ENCODE measurements at places on chromosomes 12 and 14.

DNA sequence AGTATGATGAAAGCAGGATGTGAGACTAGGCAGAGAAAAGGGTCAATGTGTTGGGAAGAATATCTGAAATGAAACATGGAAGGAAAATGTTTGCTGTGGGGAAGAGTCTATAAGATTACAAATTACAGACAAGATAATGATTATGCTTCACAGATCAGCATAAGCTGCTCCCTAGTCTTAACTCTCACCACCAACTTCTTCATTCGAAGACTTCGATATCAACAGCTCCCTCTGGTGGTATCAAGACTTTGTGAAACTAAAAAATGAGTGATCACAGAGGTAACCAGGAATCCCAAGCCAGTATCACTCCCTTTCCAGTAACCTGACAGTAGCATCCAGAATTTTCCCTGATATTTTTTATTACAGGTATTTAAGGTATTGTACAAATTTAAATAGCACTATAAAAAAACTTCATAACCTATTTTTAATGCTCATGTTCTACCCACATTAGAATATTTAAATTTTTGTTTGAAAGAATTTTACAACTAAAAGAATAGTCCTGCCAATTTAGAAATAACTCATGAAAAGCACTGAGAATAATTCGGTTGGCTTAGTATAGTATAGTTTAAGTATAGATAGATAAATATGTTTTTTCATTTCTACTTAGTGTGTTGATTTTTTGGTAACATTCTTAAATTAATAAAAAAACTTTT, 84.4 kb downstream of the C2CD5 start:
- DNase-seq = no peak

GRCh38 chr12:65199604-65200003, 30.2 kb downstream of the LEMD3 start:
- DNase-seq = no peak

GRCh38 chr14:41532255-41532654, 74.4 kb upstream of the LRFN5 start:
- DNase-seq = no peak

DNA sequence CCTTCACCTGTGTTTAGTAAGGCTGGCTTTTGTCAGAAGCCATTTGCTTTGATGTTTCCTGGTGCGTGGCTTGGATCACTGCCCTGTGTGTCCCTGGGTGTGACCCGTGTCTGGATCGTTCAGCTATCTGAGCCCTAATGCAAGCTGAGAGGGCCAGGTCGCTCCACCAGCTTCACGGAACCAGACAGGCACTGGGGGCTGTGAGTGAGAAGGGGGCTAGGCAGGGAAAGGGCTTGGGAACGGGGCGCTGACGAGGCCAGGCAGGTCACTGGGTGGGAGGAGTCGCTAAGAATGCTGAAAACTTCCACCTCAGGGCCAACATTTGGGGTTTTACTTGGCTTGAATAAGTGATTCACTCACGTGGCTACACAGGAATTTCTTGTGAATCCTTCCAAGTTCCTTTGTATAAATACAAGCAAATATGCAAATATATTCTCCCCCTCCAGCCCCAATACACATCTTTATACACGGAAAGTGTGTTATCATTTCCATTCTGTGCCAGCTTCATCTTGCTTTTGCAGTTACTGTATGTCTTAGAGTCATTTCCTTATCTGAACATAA, 24.2 kb upstream of the MMP17 start:
- no peak for DNase-seq

DNA sequence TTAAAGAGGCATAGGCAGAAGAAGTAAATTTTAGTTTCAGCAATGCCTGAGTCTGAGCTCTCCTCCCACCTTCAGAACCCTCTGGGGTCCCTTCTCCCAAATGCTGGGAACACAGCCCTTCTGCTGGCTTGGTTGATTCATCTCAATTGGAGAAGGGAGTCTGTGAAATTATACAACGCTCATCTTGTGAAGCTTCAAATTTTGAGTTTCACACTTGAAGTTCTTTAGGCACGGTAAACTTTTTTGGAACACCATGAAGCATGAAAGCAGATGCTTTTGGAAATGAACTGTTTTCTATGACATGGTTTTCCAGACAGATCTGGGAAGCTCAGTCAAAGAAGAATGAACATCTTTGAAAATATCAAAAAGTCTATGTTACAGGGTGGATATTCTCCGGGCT, 69.9 kb downstream of the TBK1 start:
- no peak for DNase-seq

DNA sequence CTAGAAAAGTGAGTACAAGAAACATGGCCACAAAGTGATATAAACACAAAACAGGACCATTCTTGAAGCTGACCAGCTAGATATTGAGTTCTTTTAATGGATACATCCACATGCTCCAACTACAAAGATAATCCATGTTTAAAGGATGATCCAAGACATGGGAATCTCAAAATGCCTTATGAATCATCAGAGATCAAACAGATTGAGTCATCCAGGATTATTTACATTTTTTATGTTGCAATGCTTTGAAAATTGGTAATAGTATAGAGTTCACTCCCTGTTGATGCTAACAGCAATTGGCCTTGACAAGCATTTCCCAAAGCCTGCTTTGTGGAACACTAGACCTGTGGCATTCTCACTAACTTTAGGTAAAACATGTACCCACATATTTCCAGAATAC, 293.0 kb upstream of the TBX3 start:
- no peak for DNase-seq

DNA sequence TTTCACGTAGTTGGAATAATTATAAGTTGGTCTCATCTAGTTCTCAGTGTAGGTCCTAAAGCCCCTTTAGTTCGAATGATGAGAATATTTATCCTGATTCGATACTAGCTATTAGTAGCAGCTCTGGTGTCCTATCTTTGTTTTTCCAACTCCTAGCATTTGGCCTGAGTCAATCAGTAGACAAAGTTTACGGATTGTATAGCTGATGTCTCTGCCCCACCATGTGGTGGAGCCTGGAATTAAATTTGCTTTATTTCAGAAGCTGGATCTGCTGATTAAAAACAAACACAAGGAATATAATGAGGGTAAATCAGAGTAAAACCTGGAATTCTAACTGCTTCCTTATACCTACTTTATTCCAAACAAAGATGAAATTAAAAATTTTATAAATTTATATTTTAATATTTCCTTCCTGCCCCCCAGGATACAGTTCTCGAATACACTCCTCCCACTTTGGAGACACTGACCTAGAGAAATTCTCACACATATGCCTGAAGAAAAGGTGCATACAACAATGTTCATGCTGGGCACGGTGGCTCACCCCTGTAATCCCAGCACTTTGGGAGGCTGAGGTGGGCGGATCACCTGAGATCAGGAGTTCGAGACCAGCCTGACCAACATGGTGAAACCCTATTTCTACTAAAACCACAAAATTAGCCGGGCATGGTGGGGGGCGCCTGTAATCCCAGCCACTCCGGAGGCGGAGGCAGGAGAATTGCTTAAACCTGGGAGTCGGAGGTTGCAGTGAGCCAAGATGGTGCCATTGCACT, 7.6 kb upstream of the BRMS1L start:
- no peak for DNase-seq

GRCh38 chr14:100147181-100147631, 12.2 kb downstream of the DEGS2 start:
- DNase-seq = no peak

DNA sequence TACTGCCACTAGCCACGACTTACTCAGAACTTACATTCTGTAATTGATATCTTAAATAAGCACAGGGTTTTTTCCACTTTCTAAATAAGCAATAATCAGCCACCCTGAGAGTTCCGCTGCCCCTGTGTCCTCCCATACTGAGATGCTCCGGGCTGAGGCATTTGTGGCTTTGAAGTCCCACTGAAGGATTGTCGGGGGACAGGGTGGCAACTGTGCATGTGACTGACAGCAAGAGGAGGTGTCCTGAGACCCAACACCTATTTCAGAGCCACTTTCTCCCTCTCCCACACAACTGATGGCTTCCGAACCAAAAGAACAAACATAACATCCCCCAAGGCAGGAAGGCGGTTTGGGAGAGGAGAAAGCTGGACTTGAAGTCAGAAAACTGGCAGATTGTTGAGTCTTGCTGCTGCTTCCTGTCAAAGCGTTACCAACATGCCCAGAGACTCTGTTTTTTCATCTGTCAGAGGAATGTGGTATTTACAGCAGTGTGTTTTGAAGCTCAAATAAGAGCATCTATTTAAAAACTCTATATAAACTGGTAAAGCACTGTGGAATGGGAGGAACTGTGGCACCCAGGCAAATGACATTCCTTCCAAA, 157.9 kb upstream of the FKBP4 start:
- no peak for DNase-seq

DNA sequence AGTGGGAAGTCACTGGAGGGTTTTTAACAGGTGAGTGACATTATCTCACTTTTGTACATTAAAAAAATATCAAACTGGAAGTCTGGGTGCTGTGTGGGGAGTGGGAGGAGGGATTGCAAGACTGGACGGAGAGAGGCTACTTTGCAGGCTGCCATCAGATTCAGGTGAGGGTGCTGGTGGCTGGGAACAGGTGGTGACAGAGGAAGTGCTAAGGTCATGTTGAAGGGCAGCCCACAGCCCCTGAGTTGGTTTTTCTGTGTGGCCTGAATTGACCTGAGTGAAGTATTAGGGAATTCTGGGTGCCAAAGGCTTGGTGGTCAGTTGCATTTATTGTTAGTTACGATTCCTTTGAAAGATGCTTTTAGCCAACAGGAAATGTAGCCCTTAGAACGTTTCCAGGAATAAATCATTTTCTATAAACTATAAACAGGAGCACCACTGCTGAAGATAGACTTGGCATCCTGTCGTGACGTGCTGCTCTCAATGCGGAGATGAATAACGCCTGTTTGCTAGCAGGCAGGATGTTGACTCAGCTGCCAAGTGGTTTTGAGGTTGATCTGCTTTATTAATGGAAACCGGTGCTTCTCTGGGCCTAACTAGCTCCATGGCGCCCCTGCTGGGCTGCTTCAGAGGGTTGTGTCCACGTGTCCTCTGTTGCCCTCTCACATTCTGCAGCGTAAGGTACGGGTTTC, 707.5 kb upstream of the TMEM132C start:
- peak; percentile 92 for DNase-seq

- no peak for DNase-seq
Observed at GRCh38 chr12:47652521-47653234, 53.2 kb downstream of the RPAP3 start.

- no peak for DNase-seq
Observed at GRCh38 chr12:102022286-102022685, 39.5 kb downstream of the WASHC3 start.

DNA sequence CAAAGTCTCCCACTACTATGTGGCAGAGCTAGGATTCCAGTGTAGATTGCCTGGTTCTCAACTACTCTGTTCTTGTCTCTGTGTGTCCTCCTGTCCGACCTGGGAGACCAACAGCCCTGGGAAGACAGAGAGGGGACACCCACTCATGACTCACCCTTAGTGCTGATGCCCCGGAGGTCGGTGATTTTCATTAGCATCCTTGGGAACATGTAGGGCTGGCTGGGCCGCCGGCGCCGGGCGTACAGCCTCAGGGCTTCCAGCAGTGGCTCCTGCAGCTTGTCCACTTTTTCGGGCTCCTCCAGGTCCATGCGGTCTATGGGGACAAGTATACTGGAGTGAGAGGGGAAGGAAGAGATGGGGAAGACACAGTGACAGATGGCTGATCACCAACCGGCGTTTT, 5.9 kb upstream of the ITGB7 start:
- no peak for DNase-seq

DNA sequence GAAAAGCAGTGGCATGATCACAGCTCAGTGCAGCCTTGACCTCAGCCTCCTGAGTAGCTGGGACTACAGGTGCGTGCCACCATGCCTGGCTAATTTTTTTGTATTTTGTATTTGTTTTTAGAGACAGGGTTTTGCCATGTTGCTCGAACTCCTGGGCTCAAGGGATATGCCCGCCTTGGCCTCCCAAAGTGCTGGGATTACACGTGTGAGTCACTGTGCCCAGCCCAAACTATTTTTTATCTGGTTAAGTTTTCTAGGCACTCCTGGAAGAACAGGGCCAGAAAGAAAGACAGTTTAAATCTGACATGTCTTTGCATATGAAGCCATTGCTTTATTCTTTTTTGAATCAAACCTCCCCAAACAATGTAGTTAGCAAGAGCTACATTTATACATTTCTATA, 27.5 kb upstream of the PTGR2 start:
- DNase-seq = no peak

- DNase-seq = no peak
Observed at GRCh38 chr14:78823035-78823434, 652.9 kb downstream of the NRXN3 start.

DNA sequence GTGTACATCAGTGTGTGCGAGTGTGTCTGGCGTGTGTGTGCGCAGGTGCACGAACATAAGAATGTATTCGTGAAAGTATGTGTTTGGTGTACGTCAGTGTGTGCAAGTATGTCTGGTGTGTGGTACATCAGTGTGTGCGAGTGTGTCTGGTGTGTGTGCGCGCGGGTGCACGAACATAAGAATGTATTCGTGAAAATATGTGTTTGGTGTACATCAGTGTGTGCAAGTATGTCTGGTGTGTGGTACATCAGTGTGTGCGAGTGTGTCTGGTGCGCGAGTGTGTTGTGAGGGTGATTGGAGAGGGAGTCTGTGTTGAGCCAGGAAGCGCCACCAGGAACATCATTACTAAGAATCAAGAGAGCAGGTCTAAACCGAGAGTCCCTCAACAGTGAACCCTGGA, 143.8 kb downstream of the BCL11B start:
- DNase-seq = no peak

Data from AG04449 (cell line).